ENCODE measurements at places on chromosomes 7 and 10.
A peak's percentile ranks its signal among the peaks of the same experiment; 100 is the strongest.

DNA sequence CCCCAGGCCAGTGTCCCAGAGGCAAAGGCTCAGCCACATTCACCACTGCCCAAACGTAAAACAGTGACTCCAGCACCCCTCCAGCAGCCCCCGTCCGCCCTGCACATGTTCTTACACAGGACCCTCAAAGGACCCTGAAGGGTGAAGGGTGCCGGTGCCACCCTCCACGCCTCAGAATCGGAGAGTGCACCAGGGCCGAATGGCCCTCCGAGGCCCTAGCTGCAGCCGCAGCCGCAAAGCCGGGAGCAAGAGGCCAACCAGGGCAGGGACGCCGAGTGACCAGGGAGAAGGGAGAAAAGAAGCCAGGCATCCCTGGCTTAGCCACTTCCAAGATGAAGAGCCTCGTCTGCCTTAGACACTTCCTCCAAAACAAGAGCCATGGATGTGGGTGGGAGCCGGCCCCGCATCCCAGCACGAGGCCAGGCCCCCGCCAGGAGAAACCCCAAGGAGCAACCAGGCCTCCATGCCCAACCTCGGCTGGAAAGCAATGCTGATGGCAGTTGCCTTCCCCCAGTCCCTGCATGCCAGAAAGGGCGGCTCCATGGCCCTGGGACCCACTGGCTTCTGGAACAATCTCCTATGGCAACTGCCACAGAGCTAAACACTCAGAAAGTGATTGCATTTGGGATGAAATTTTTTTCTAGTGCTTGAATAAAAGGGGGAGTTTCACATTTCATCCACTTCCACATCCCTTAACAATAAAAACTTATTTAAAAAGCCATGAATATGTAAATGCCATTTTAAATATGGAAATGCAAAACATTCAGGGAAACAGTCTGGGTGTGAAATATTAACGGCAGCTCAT, 92.3 kb downstream of the MAD1L1 start:
- DNase-seq = no peak

GRCh38 chr7:110839866-110840265, 251.1 kb upstream of the LRRN3 start:
- DNase-seq = no peak

GRCh38 chr10:95791425-95791979, 35.5 kb downstream of the ENTPD1 start:
- DNase-seq = no peak

DNA sequence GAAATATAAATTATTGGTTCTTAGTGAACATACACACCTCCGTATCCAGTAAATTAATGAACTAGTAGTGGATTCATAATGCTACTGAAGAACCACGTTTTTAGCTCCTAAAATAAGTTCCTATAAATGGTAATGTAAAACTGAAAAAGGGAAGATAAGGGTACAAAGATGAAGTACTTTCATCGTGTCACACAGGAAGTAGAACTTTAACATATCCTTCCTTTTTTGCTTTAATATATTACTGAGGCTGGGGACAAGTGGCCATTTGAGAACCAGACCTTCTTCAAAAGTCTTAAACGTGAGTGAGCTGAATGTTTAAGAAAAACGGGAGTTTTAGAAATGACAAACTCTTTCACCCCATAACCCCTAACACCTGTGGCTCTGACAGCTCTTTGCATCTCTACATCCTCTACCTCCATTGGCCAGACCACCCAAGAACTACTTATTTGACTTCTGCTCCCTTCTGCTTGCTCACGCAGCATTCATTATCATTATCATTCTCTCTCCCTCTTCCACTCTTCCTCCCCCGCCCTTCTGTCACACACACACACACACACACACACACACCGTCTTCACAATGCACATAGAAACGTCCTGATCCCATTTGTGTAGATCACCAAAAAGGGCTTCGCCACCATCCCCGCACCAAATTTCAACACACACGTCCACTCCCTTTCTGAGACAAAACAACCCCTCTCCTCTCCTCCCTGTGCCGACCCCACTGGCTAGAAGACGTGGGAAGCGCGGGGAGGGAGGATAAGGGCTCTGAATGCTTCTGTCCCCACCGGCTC, 677 bp downstream of the SKAP2 start:
- no peak for DNase-seq

- DNase-seq = no peak
Observed at GRCh38 chr10:45023426-45023825, 22.7 kb downstream of the ZNF22 start.

DNA sequence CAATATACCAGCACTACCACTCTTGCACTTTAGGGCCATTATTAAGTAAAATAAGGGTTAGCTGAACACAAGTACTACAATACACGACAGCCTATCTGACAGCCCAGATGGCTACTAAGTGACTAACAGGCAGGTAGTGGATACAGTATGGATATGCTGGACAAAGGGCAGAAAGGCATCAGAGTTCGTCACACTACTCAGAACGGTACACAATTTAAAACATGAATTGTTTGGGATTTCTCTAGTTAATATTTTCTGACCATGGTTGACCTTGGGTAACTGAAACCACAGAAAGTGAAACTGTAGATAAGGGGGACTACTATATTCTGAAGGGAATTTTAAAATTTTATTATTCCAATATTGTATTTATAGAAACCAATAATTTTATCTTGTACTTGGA, 101.3 kb upstream of the SKAP2 start:
- no peak for DNase-seq

- DNase-seq = no peak
Observed at GRCh38 chr10:16788125-16788524, 29.1 kb downstream of the RSU1 start.

DNA sequence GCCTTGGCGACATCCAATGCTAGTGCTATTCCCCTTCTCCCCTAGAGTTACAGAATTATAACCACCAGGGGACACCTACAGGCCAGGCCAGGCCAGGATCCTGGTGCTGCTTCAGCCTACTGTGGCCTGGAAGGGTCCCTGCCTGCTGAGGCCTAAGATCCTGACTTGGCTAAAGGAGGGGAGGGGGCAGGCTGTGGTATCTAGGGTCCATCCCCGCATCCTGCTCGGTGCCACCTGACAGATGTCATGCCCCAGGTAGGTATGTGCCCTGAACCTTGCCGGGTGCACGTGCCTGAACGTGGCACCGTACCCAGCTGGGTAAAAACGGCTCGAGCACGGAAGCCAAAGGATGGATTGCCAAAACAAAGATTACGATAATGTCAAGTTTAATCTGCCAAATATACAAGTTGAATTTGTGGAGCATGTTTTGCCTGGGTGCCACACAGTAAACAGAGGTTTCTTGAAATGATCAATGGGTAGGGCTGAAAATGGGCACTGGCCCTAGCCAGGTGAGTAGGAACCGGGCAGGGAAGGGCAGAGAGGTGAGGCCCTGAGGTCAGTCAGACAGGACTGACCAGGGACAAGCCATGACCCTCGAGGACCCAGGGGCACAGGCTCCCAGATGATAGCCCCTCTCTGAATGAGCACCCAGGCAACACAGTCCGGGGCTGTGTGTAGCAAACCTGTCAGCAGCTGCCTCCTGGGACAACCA, 12.6 kb downstream of the PDAP1 start:
- DNase-seq = no peak

DNA sequence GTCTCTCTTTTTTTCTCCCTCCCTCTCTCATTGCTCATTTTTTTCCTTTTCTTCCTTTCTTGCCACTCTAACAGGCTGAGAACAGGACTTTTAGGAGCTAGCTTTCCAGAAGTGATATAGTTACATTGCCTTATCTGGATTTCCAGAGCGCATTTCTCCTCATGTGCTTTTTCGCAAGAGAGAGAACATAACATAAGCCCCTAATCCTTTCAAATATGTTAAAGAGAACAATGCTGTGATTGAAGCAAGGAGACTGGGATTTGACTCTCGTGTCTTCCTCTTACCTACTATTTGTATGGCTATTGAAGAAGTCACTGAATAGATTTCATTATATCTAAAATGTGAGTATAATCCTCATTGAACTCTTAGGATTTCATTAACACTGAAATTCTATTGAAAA, 101.2 kb upstream of the PRPS1L1 start:
- DNase-seq = no peak

GRCh38 chr10:44292390-44293002, 92.4 kb downstream of the CXCL12 start:
- DNase-seq = no peak

DNA sequence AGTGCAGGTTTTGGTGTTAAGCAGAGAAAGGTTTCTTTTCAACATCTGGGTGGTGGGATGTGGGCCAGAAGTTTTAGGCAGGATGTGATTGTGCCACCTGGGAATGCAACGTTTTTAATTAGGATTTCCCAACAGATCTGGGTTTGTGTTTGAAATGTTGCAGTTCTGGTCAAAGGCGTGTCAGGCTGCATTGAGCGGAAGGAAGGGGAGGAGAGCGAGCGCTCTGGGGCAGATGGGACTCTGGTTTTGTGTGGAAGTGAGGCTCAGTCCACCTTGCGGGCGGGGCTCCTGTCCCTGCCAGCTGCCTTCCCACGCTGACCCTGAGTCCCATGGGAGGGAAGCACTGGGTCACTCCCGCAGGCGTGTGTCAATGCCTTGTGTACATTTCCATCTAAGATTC, 767.7 kb downstream of the KCNMA1 start:
- DNase-seq = no peak

GRCh38 chr7:148914208-148914777, 30.2 kb upstream of the EZH2 start:
- DNase-seq = no peak

- peak; percentile 12 for DNase-seq
Observed at GRCh38 chr7:151992375-151992774, 33.1 kb upstream of the GALNT11 start.

- DNase-seq = no peak
Observed at GRCh38 chr10:11184093-11184492, 166.4 kb downstream of the CELF2 start.

DNA sequence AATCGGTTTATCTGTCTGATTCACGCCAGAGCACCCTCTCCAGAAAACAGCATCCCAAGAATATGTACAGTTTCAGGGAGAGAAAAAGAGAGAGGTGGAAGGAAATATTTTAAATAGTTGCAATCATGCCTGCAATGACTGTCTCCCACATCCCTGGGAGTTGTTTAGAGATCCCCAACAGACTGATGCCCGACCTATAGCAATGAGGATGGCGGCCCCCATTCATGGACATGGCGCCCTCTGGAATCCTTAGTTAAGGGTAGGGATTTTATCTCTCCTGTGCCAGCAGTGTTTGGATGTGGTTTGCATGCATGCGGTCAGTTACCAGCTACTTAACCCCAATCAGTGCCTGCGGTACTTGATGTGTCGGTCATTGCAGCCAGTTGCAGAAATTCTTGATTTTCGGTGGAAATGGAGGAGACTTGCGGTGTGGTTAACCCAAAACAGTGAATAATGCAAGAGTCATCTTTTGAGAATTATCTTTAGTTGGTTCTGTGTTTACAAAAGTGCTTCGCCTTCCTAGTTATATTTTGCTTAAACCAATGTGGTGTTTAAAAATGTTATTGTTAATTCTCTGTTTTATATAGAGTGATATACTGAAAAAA, 186.0 kb upstream of the TCF7L2 start:
- no peak for DNase-seq

GRCh38 chr10:85280014-85280413, 951.6 kb downstream of the CCSER2 start:
- DNase-seq = no peak

DNA sequence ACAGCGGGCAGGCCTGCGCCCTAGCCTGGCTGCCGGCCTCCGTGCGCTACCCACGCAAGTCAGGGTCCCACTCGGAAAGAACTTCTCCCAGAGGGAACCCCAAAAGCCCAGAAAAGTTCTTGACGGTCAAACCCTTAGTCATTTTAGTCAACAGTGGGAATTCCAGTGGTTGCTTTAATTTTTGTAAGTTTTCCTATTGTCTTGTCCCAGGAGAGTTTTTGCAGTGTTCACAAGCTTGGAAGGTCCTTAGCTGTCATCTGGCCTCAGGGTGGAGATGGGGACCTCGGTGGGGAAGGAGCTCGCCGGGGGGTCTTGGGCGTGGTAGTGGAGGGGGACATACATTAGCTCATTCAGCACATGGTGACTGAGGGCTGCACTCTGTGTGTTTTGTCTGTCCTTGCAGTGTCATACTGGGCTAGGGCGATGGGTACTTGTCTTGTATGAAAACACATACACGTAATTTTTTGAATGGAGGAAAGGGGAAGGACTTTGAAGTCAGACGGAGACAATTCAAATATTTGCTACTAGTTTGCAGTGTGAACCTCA, 736 bp downstream of the MINDY4 start:
- no peak for DNase-seq

DNA sequence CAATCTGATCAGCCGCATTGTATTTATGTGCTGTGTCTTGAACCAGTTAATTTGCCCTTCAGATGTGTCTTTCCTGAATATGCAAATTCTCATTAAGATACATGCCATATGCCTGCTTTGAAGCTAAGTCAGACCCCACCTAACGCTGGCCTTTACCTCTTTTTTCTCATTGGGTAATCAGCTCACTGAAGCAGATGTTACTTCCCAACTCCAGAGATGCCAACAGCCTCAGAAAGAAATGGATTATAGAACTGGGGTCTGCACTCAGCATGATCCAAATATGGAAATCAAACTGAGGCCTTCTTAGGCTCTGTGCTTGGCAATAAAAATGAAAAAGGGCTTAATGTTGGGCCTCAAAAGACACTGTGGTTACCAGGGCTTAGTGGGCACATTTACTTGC, 113.9 kb downstream of the FZD1 start:
- no peak for DNase-seq

DNA sequence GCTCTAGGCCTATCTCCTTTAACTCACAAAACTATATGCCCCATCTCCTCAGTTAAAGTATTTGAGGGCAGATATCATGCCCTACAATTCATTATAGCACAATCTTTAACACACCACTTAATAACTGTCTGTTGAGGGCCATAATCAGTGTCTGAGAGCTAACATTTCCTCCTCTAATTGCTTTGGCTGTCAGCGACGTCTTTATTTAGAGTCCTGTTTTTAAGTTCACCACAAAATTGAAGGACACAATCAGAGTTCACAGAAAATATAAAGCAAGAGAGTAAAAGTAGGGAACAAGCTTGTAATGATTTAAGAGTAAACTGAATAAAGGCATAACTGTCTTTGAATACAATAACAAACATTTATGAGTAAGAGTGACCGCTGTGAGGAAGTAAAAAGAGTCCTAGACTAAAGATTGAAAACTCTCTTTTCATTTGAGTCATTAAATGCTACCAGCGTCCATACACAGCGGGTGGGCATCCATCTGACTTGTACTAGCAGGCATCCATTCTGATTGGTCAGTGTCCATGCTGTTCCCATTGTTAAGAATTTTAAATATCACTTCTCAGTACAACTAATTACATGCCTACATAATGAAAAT, 38.4 kb upstream of the ABCB4 start:
- no peak for DNase-seq

GRCh38 chr10:51932530-51932929, 233.1 kb upstream of the CSTF2T start:
- DNase-seq = no peak

DNA sequence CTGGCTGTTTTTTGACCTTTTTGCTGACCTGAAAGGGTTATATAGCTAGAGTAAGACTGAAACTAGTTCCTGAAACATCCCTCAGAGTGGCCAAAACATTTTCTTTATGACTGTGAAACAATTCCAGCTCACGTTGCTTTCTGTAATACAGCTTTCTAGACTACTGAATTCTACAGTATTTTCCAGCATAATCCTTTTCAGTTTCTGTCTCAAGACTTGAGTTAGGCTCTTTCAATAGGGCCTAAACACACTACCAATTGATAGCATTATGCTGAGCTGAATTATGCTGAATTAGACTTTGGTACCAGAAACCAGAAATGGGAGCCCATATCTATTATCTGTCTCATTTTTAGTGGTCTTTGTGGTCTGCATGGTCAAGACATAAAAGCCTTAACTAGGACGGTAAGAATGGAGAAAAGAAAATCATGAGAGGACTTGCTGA, 72.6 kb downstream of the EPDR1 start:
- DNase-seq = no peak

All from hippocampal formation (tissue), 2 donors.